Peyer's patch (tissue), 4 donors: ENCODE measurements at places on chromosomes 5 and 9. TPM values are rescaled to one million over a fixed set of nuclear protein-coding genes. Genes with fewer than 3 reads are reported as not detected.

GRCh38 chr5:42366051-42366450, 57.2 kb upstream of the GHR start:
- DNase-seq, result no peak
- no peak overlapping the region for H3K4me3 ChIP-seq
- no peaks in the 10 kb centered on the region for H3K36me3 ChIP-seq

The CNTNAP3B gene
- total RNA-seq, result 5.3 TPM

DNA sequence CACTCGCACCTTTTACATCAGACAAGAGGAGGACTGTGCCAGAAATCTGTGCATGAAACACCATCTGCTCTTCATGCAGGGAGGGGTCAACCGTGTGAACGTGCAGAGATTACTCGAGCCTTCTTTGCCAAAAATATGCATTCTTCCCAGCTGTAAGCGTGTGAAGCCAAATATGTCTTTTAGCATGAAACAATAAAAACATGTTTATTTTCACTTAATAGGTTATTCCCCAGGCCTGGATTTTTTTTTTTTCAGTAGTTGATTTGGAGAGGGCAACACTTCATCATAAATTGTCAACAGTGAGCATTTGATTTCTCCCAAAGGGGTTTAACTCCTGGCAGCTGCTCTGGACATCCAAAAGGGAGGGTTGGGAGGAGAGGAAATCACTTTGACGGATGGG, 23.8 kb downstream of the PLAC8L1 start:
- H3K4me1 ChIP-seq, result no peaks in the 10 kb centered on the region
- no peak overlapping the region for H3K4me3 ChIP-seq
- no peak overlapping the region for H3K27ac ChIP-seq

DNA sequence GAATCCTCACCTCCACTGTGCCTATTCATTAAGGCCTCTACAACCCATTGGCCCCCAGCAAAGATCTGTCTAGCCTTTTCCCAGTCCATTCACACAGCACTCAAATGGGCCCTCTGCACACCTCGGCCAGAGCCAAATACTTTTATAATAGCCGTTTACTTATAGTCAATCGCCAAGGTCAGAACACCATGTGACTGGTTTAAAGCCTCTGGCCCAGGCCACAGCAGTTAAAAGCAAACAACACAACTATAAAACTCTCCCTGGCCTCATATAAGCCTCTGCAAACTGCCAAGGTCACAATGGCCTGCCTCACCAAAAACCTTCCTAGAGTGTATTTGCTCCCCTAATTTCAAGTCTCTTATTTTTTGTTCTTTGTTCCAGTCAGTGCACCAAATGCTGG, 562.6 kb downstream of the CAAP1 start:
- H3K27ac ChIP-seq, result no peak overlapping the region
- H3K4me3 ChIP-seq, result no peak overlapping the region
- DNase-seq, result no peak
- no peaks in the 10 kb centered on the region for H3K4me1 ChIP-seq

The PCDHGA7 gene
- 2.5 TPM for total RNA-seq

The FGF1 gene
- not detected for total RNA-seq

DNA sequence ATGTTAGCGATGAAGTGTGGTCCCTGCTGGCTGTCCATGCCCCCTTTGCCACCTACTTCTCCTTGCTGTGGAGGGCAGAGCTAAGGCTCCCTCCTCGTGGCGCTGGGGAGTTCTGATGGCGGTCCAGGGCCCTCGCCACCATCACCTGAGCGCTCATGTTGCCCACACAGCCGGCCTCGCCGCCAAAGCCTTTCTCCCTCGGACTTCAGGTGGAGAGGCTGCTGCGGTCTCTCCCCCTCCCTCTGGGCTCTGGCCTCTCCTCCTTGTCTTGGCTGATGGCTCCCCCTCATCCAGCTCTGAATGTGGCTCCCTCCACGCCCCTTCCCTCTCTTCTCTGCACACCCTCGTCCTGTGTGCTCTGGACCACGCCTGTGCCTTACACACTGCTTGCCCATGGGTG, 14.5 kb upstream of the LPCAT1 start:
- no peaks in the 10 kb centered on the region for H3K36me3 ChIP-seq
- no peaks in the 10 kb centered on the region for H3K27me3 ChIP-seq
- no peaks in the 10 kb centered on the region for H3K4me1 ChIP-seq
- H3K4me3 ChIP-seq, result no peak overlapping the region

The LCN2 gene
- total RNA-seq, result 22.1 TPM

- H3K4me3 ChIP-seq, result no peak overlapping the region
- no peaks in the 10 kb centered on the region for H3K27me3 ChIP-seq
- no peak overlapping the region for H3K27ac ChIP-seq
- H3K4me1 ChIP-seq, result no peaks in the 10 kb centered on the region
Measured at GRCh38 chr9:88828492-88828974, 162.7 kb upstream of the S1PR3 start.

- H3K4me3 ChIP-seq, result no peak overlapping the region
- no peak for DNase-seq
- no peaks in the 10 kb centered on the region for H3K27me3 ChIP-seq
- H3K27ac ChIP-seq, result no peak overlapping the region
- no peaks in the 10 kb centered on the region for H3K36me3 ChIP-seq
- H3K4me1 ChIP-seq, result peaks cover 45% of the 10 kb centered on the region
Measured at GRCh38 chr5:14587150-14587549, 5.6 kb downstream of the OTULINL start.

DNA sequence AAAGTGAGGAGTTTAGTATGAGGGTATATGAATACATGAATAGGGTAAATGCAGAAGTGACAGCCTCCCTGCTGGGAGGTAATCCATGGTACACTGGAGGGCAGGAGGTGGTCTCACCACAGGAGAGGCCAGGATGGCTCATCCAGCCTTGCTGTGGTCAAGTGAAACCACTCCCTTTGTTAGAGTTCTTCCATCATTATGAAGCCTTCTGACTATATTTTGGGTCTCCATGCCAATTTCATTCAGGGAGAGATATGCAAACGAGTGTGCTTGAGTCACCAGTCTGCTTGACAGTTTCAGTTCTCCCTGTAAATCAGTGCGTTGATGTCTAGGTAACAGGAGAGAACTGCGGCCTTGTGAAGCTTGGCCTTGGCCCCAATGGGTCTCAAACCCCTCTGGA, 16.4 kb downstream of the PPP3R2 start:
- H3K27ac ChIP-seq, result no peak overlapping the region
- H3K4me1 ChIP-seq, result no peaks in the 10 kb centered on the region
- H3K27me3 ChIP-seq, result no peaks in the 10 kb centered on the region
- no peak for DNase-seq

- H3K4me3 ChIP-seq, result no peak overlapping the region
- DNase-seq, result no peak
Measured at GRCh38 chr5:23612701-23613100, 105.3 kb downstream of the PRDM9 start.

- no peaks in the 10 kb centered on the region for H3K36me3 ChIP-seq
- no peak overlapping the region for H3K27ac ChIP-seq
- no peaks in the 10 kb centered on the region for H3K4me1 ChIP-seq
- H3K4me3 ChIP-seq, result no peak overlapping the region
- H3K27me3 ChIP-seq, result no peaks in the 10 kb centered on the region
- no peak for DNase-seq
Measured at GRCh38 chr5:82664732-82665131, 386.6 kb upstream of the RPS23 start.

GRCh38 chr5:177094224-177095087, 7.7 kb downstream of the FGFR4 start:
- no peaks in the 10 kb centered on the region for H3K36me3 ChIP-seq
- H3K27ac ChIP-seq, result peak overlapping the region; percentile 70
- DNase-seq, result peak; percentile 78
- H3K27me3 ChIP-seq, result no peaks in the 10 kb centered on the region
- no peaks in the 10 kb centered on the region for H3K4me1 ChIP-seq

DNA sequence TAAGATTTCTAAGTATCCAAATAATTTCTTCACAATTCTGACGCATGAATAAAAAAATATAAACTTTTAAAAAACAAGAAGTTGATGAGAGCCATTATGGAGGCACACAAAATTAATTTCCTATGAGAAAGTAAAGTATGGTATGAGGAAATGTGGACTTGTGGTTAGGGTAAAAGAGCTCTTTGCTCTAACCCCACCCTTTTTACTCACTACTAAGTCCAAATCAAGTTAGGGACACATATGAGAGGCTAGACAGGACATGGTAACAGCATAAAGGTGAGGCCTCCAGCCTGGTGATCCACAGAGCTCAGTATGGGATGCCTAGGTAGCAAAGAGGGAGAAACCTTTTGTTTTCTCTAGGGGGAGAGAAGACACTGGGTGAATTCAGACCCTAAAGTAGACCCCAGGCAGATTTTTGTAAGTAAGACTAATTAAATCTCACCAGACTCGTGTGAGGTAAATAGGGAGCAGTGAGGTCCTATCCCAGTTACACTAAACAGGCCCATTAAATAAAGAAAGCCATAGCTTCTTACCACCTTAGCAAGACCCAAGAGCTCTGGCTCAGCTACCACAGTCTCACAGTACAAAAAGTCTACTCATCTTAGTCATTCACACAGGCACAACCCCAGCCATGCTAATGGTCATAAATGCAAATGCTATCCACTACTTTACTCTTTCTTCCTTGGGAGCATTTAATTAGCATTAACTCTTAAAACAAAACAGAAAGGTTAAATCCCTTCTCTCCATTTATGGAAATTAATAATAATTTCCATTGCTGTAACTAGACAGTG, 42.6 kb downstream of the MLLT3 start:
- DNase-seq, result no peak
- H3K4me3 ChIP-seq, result no peak overlapping the region
- H3K4me1 ChIP-seq, result no peaks in the 10 kb centered on the region
- no peak overlapping the region for H3K27ac ChIP-seq
- H3K36me3 ChIP-seq, result no peaks in the 10 kb centered on the region

- H3K27ac ChIP-seq, result no peak overlapping the region
- no peaks in the 10 kb centered on the region for H3K27me3 ChIP-seq
- no peaks in the 10 kb centered on the region for H3K4me1 ChIP-seq
- H3K36me3 ChIP-seq, result no peaks in the 10 kb centered on the region
- H3K4me3 ChIP-seq, result no peak overlapping the region
- DNase-seq, result no peak
Measured at GRCh38 chr5:57338868-57339340, 143.7 kb downstream of the ACTBL2 start.

- no peaks in the 10 kb centered on the region for H3K36me3 ChIP-seq
- no peak overlapping the region for H3K4me3 ChIP-seq
- H3K4me1 ChIP-seq, result no peaks in the 10 kb centered on the region
- H3K27me3 ChIP-seq, result no peaks in the 10 kb centered on the region
- H3K27ac ChIP-seq, result no peak overlapping the region
Measured at GRCh38 chr5:94702729-94703128, 84.3 kb downstream of the SLF1 start.

DNA sequence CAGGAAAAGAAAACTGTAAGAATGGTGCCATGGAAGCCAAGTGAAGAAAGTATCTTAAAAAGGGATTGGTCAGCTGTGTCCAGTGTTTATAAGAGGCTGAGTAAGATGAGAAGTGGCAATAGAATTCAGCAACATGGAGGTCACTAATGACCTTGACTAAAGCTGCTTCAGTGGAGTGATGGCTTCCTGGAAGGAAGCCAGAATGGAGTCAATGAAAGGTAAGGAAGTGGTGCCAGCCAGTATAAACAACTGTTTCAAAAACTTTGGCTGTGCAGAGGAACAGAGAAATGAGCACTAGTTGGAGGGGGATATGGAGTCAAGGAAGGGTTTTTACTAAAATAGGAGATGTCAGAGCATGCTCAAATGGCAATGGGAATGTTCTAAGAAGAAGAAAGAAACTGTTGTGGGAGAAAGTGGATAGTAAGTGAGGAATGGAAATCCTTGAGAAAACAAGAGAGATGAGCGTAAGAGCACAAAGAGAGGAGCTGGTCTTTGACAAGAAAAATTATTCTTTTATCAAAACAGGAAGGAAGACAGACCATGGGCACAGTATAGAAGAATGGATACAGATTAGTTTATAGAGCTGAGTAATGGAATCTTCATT, 11.1 kb upstream of the NRG2 start:
- no peaks in the 10 kb centered on the region for H3K4me1 ChIP-seq
- H3K36me3 ChIP-seq, result no peaks in the 10 kb centered on the region
- H3K27ac ChIP-seq, result no peak overlapping the region

The REXO4 gene
- total RNA-seq, result 15.6 TPM

- no peak overlapping the region for H3K27ac ChIP-seq
- no peaks in the 10 kb centered on the region for H3K4me1 ChIP-seq
- H3K27me3 ChIP-seq, result no peaks in the 10 kb centered on the region
- no peak for DNase-seq
- no peak overlapping the region for H3K4me3 ChIP-seq
- H3K36me3 ChIP-seq, result no peaks in the 10 kb centered on the region
Measured at GRCh38 chr9:113675475-113675941, 200.6 kb upstream of the ZNF618 start.

The HK3 gene
- 2.7 TPM for total RNA-seq
